ENCODE measurements at places on chromosomes 5 and 9.

DNA sequence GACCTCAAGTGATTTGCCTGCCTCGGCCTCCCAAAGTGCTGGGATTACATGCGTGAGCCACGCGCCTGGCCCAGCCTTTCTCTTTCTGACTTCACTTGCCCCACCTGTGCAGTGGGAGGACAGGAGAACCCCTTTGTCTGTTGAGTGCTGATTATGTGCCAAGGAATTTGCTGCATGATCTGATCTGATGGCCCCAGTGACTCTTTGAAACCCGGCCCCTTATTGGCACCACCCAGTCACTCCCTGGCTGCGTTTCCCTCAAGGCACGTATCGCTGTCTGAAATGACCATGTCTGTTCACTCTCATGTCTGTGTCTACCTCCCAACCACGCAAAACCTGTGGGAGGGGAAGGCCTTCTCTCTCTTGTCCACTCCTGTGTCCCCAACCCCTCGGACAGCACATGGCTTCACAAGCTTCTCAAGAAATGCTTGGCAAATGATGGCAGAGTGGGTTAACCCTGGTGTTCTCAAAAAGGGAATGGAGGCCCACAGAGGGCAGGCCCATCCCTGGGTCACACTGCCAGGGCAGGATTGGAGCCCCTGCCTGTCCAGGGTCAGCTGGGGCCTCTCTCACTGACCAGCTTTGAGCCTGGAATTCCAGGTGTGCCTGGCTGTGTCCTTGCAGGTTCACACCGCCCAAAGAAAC lies 21.9 kb downstream of the NEK6 start:
- no peak for DNase-seq

- DNase-seq: no peak
Observed at GRCh38 chr9:124215368-124215910, 42.3 kb upstream of the NEK6 start.

DNA sequence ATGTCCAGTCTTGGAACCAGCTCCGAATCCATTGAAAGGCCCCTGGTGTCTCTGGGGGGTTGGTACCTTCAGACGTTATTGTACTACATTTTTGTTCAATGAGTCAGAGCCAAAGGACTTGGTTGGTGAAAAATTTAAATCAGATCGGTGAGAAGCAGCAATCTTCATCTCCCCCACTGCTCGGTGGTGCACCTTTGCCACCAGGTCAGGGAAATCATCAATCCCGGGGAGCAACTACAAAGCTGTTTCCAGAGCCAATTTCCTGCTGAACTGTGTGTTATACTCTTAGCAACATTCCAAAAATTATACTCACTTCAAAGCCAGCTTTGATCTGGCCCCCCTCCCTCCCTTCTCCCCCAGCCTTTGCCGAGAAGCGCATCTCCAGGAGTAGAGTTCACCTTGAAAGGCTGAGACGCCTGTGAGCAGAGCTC lies 375.2 kb upstream of the WWC1 start:
- DNase-seq: no peak

DNA sequence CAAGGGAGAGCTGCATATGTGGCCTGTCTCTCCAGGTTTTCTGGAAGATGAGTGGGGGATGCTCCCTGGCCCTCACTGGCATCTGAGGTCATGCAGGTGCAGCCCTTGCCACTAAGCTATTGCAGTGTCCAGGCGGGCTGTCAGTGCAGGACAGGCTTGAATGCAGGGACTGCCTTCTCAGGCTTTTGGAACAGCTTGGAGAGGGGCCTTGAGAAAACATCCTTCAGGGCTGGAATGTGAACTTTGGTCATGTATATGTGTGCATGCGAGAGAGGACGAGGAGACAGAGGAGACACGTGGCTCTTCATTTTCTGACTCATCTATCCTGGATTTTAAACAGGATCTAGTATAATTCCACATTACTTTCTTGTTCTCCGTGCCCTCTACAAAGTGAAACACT lies 90.3 kb downstream of the MACROH2A1 start:
- no peak for DNase-seq

- no peak for DNase-seq
Observed at GRCh38 chr9:93219692-93220091, 35.8 kb downstream of the WNK2 start.

DNA sequence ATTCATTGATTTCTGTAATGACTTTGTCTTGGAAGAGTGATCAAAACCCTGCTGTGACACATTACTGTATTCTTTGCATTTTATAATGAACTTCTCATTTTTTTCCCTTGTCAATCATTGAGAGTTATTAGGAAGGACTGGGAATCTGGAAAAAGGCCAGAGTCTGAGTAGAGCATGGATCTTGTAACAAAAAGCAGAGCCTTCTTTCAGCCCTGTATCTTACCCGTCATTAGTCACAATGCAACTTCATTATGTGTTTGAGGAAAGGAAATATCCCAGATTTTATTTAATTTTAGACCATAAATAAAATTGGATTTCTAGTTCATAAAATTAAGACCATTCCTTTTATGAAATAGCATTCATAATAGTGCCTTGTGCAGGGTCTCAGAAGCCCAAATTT lies 131.4 kb downstream of the ARHGEF28 start:
- DNase-seq: no peak

DNA sequence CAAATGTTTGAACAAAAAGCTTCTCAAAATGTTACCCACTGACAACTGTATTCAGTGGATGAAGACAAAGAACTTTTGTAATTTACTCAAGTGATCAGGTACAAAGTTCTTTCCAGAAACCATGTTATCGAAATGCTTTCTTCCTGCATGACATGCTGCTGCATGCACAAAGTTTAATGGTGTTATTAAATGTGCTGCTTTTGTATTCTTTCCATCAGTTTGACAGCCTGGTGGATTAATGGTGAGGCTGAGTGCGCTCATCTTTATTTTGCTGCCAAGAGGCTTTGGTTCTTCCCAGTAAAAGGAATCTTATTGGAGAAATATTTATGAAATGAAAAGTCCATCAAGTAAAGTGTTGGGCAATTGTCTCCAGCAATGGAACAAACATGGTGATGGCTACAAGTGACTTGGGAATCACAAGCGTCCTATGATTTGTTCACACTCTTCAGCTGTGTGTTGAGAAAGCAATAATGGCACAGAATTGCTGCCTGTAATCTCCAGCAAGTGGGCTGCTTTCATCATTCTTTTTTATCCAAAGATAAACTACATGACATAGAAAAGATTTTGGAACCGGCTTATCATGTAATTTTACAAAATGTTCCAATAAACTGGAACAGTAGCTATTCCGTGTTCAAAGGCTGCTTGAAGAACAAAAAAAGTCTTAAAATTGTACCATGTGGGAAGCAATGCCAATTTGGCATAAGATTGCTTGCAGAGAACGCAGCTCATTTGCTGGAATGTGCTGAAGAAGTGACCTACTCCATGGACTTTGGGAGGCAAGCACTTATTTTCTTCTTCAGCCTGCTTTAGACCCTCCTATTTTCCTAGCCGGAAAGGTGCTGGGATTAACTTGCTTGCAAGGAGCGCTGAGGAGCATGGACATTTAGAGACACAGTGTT lies 153.1 kb downstream of the HSD17B3 start:
- DNase-seq: no peak

DNA sequence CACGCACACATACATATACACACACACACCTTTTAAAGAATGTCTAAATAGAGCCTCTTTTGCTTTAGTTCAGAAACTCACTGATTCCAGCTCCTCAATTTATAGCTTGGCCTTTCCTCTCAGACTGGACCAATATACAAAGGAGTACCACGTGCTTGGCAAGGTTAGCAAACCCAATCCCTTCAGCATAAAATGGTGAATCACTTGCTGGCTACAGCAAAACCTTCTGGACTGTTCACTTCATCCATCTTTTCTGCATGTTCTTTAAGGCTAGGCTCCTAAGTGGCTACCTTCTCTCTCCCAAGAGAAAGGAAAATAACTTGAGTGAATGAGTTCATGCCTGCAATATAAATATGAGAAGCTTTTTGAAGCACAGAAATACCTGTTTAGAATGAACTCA lies 109.7 kb downstream of the LPAR1 start:
- DNase-seq: no peak

- DNase-seq: no peak
Observed at GRCh38 chr5:102796009-102796408, 40.9 kb downstream of the PAM start.

GRCh38 chr9:118414676-118415075 lies 710.5 kb downstream of the TLR4 start:
- DNase-seq: no peak

- DNase-seq: no peak
Observed at GRCh38 chr9:15697446-15697851, 144.6 kb downstream of the CCDC171 start.

- DNase-seq: no peak
Observed at GRCh38 chr9:137379761-137380161, 43.2 kb downstream of the EXD3 start.

Measured in activated CD4-positive, alpha-beta memory T cell treated with anti-CD3 and anti-CD28 coated beads, Interleukin-2, amount 10 ng/mL, durations not matched to agents 7 days and 5 days (primary cell).